Bronchial smooth muscle cell (primary cell): ENCODE measurements at places on chromosomes 13 and 19. TPM values are rescaled to one million over a fixed set of nuclear protein-coding genes. Genes with fewer than 3 reads are reported as not detected.

JOSD2 gene
- 49.2 and 52.6 TPM in 2 replicates for total RNA-seq

CKM gene
- not detected in 2 replicates for total RNA-seq

KIR3DL2 gene
- total RNA-seq = not detected in 2 replicates

SMAD9 gene
- total RNA-seq = 4.2 and 6.8 TPM in 2 replicates

CYP4F8 gene
- total RNA-seq = under 0.01 TPM in 1 of 2 replicates, not detected in the other

CALR3 gene
- 0.16 TPM in 1 of 2 replicates, not detected in the other for total RNA-seq

LILRA6 gene
- not detected in 2 replicates for total RNA-seq

SHD gene
- total RNA-seq = not detected in 2 replicates

ZNF541 gene
- total RNA-seq = 0.26 TPM in 1 of 2 replicates, not detected in the other

ETHE1 gene
- total RNA-seq = 93.0 and 131 TPM in 2 replicates

MBD3L3 gene
- total RNA-seq = not detected in 2 replicates

CCDC8 gene
- total RNA-seq = 40.5 and 50.6 TPM in 2 replicates

KLF5 gene
- total RNA-seq = 0.32 and 0.34 TPM in 2 replicates

NOVA2 gene
- total RNA-seq = under 0.01 TPM in 2 replicates

SHISA2 gene
- 0.09 and 0.32 TPM in 2 replicates for total RNA-seq

ZNF844 gene
- 6.6 and 6.8 TPM in 2 replicates for total RNA-seq

PSG6 gene
- not detected in 2 replicates for total RNA-seq

GSX1 gene
- not detected in 2 replicates for total RNA-seq

S1PR5 gene
- under 0.01 and 0.16 TPM in 2 replicates for total RNA-seq

POU2F2 gene
- total RNA-seq = 0.32 TPM in 1 of 2 replicates, not detected in the other

CSNK1A1L gene
- total RNA-seq = not detected in 2 replicates

KLK4 gene
- not detected in 2 replicates for total RNA-seq

GPX4 gene
- total RNA-seq = 404 and 638 TPM in 2 replicates

TJP3 gene
- total RNA-seq = under 0.01 TPM in 1 of 2 replicates, not detected in the other

CLPTM1 gene
- total RNA-seq = 26.1 and 30.4 TPM in 2 replicates

LYPD3 gene
- 0.17 and 1.1 TPM in 2 replicates for total RNA-seq

RFPL4A gene
- total RNA-seq = not detected in 2 replicates

SYDE1 gene
- total RNA-seq = 10.1 TPM in 2 replicates

LILRB4 gene
- total RNA-seq = not detected in 2 replicates

FBN3 gene
- not detected in 2 replicates for total RNA-seq

ZNF611 gene
- 6.5 and 9.7 TPM in 2 replicates for total RNA-seq

MBD3 gene
- 64.8 and 69.3 TPM in 2 replicates for total RNA-seq

SIAH3 gene
- not detected in 2 replicates for total RNA-seq

SELENOV gene
- not detected in 2 replicates for total RNA-seq

FBXO27 gene
- 1.9 and 4.5 TPM in 2 replicates for total RNA-seq

ZNF350 gene
- 12.5 and 13.1 TPM in 2 replicates for total RNA-seq

TPTE2 gene
- total RNA-seq = not detected in 2 replicates

PCSK4 gene
- total RNA-seq = 0.95 and 2.2 TPM in 2 replicates

FOSB gene
- 0.79 and 1.1 TPM in 2 replicates for total RNA-seq

RGCC gene
- 1.1 and 2.4 TPM in 2 replicates for total RNA-seq

OVOL3 gene
- not detected in 2 replicates for total RNA-seq

SLC7A9 gene
- 0.26 TPM in 1 of 2 replicates, not detected in the other for total RNA-seq

ZNF581 gene
- 29.1 and 32.2 TPM in 2 replicates for total RNA-seq

TMC4 gene
- 0.43 and 1.1 TPM in 2 replicates for total RNA-seq

IGFL4 gene
- 0.16 TPM in 1 of 2 replicates, not detected in the other for total RNA-seq

KIR3DL1 gene
- not detected in 2 replicates for total RNA-seq

YIF1B gene
- 41.0 and 58.3 TPM in 2 replicates for total RNA-seq

USHBP1 gene
- not detected in 2 replicates for total RNA-seq

MEF2B gene
- total RNA-seq = under 0.01 and 0.34 TPM in 2 replicates

MYO1F gene
- 0.34 and 0.47 TPM in 2 replicates for total RNA-seq

PCDH20 gene
- not detected in 2 replicates for total RNA-seq

ATP4B gene
- not detected in 2 replicates for total RNA-seq

PGLYRP2 gene
- not detected in 2 replicates for total RNA-seq

ITPKC gene
- total RNA-seq = 12.6 and 20.4 TPM in 2 replicates

DNAJC15 gene
- 9.6 and 29.4 TPM in 2 replicates for total RNA-seq

TTC9B gene
- 0.17 TPM in 1 of 2 replicates, not detected in the other for total RNA-seq

SHISA7 gene
- total RNA-seq = not detected in 2 replicates

ETV2 gene
- total RNA-seq = 0.17 and 0.63 TPM in 2 replicates

ZNF227 gene
- 22.2 and 23.8 TPM in 2 replicates for total RNA-seq

ATP4A gene
- total RNA-seq = not detected in 2 replicates
